Activated CD8-positive, alpha-beta memory T cell treated with anti-CD3 and anti-CD28 coated beads, Interleukin-2, amount 10 ng/mL, durations not matched to agents 7 days and 5 days (primary cell): ENCODE measurements at places on chromosomes 4 and X. TPM values are rescaled to one million over a fixed set of nuclear protein-coding genes. Genes with fewer than 3 reads are reported as not detected.

Gene FSTL5
- total RNA-seq, result not detected

Gene TCEAL7
- not detected for total RNA-seq

Gene BTC
- not detected for total RNA-seq

Gene CENPVL2
- not detected for total RNA-seq

GRCh38 chr4:139596034-139596683, 40.1 kb upstream of the SETD7 start:
- peaks cover 6% of the 10 kb centered on the region for H3K4me1 ChIP-seq
- no peak overlapping the region for H3K4me3 ChIP-seq
- H3K27ac ChIP-seq, result no peak overlapping the region
- H3K27me3 ChIP-seq, result peaks cover 42% of the 10 kb centered on the region
- no peaks in the 10 kb centered on the region for H3K36me3 ChIP-seq
- no peak for DNase-seq

DNA sequence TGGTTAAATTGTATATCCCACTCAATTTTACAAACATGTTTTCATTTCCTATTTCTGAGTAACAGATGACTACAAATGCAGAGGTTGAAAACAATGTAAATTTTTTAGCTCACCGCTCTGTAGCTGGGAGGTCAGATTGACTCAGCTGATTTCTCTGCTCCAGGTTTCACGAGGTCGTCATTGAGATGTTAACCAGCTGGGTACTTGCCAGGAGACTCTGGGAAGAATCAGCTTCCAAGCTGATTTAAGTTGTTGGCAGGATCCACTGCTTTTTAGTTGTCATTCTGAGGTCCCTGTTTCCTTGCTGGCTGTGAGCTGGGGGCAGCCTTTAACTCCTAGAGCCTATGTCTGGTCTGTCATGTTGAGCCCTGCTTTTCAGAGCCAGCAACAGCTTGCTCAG, 864.3 kb upstream of the AGA start:
- no peak overlapping the region for H3K27ac ChIP-seq
- no peaks in the 10 kb centered on the region for H3K27me3 ChIP-seq
- no peak for DNase-seq

DNA sequence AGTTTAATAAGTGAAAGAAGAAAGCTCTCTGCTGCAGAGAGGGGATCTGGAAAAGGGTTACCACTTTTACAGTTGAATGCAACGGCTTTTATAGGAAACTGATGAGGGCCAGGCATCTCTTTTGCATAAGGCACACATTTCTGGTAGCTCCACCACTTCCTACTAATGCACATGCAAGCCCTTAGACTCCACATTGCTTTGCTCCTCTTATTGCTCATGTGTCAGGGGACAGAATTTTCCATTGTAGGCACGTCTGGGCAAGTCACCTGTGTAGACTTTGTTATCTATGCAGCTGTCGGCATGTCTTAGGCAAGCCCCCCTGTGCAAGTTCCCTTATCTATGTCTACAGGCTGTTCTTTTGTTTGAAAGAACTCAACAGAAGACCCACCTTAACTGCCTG, 294.6 kb upstream of the STS start:
- no peaks in the 10 kb centered on the region for H3K27me3 ChIP-seq
- no peaks in the 10 kb centered on the region for H3K36me3 ChIP-seq
- no peaks in the 10 kb centered on the region for H3K4me1 ChIP-seq
- DNase-seq, result no peak
- no peak overlapping the region for H3K27ac ChIP-seq
- no peak overlapping the region for H3K4me3 ChIP-seq

DNA sequence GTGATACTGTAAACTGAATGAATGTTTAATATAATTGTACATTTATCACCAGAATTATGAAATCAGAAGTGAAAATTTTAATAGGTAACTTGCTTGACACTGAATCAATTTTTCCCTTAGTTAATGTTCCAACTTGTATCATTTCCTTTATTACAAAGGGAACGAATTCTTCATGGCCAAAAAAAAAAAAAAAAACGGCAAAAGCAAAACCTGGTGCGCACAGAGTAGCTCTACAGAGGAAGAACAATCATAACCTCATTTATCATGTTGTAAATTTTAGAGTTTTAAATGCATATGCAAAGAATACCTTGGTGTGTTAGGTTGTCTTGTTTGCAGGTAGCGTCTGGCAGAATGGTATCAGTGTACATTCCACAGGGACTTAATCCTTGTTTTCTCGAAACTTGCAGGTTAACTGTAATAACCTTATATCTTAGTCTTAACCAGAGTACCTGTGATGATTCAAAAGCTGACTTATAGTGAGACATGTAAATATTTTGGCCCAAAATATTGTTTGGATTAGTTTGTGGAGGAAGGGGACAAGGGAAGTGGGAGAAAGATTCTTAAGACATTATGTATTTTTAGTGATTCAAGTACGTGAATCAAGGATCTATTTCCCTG, 70.0 kb downstream of the NPNT start:
- H3K27ac ChIP-seq, result no peak overlapping the region
- H3K27me3 ChIP-seq, result no peaks in the 10 kb centered on the region
- H3K36me3 ChIP-seq, result no peaks in the 10 kb centered on the region

DNA sequence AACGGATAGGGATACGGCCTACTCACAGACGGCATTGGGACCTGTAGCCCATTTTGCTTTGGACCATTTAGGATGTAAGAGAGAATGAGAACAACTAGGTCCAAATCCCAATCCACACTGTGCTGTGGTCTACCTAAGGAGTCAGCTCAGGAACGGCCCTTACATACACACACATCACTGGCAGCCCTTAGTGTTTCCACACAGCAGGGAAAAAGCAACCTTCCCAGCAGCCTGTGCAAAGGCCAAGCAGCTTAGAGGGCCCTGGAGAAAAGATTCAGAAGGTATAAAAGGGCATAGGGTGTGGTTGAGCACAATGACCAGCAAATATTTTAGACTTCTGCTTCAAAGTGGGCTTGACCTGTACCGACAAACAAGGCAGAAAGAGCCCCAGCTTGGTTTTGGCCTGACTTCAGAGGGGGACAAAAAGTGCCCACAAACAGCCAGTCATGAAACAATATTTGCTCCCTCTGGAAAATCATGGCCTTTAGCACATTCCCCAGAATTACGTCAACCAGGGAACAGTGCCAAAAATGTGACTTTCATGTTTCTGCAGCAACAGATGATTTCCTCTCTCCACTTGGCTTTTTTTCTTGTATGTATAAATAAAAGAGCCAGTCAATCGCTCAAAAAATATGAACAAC, 359.5 kb upstream of the FGF16 start:
- no peaks in the 10 kb centered on the region for H3K27me3 ChIP-seq
- H3K4me3 ChIP-seq, result no peak overlapping the region
- no peaks in the 10 kb centered on the region for H3K4me1 ChIP-seq
- no peak overlapping the region for H3K27ac ChIP-seq

DNA sequence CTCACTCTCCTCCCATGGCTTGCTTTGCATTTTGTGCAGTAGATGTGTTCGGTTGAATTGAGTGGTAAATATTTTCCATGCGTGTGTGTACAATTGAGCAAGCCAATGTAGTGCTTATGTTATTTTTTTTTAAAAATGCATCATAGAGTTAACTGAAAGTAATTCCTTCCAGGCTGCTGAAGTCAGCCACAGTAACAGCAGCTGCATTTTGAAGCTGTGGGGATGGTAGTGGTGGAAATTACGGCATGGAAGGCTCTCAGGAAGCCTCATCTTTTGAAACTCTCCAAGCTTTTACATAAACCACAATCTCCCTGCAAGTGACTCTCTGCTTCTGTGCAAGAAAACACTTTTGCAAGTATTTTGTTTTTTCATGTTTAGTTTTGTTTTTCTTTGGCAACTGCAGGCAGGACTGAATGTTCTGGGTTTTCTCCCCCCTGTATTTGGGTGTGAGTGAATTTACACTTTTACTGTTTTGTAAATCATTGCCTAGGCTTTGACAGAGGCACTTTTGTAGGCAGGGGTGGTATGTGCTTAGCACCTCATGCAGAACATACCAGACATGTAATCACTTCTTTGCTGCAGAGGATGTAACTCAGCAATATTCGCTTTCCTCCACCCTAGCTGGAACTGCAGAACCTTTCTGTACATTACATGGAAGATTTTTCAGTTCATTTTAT, 56.2 kb downstream of the LRRC66 start:
- no peaks in the 10 kb centered on the region for H3K4me1 ChIP-seq
- no peak overlapping the region for H3K27ac ChIP-seq
- H3K27me3 ChIP-seq, result no peaks in the 10 kb centered on the region
- no peak overlapping the region for H3K4me3 ChIP-seq
- no peak for DNase-seq

DNA sequence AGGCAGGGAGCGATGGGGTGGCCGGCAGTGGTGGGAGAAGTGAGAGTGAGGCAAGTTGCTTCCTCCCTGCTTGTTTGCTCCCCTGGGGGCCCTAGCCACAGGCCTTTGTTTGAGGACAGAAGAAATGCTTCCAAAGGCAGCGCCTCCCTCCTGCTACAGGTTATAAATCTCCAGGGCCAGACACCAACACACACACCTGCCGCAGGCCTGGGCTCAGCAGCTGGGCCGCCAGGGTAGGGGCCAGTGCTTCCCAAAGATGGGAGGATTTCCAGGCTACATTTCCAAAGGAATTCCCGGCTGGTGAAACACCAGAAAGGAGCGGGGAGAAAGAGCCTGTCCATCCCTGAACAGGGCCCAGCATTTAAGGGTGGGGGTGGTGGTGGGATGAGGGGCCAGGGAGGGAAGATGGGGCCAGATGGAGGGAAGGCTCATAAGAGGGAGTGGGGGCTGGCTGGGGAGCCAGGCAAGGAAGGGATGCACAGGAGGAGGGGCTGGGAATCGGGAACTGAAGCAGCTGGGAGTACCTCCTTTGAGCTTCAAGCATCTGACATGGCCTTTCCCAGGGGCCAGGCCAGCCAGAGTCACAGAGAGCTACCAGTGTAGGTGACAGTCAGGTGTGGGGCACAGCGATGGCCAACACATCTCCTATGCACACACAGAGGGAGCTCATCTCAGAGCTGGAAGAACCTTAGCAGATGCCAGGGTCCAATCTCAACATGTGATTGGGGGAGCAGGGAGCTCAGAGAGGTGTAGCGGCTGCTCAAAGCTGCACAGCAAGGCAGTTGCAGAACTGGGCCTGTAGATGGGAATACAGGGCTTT, 143.9 kb downstream of the PJA1 start:
- H3K27ac ChIP-seq, result no peak overlapping the region
- no peak overlapping the region for H3K4me3 ChIP-seq
- no peaks in the 10 kb centered on the region for H3K27me3 ChIP-seq
- DNase-seq, result no peak
- H3K4me1 ChIP-seq, result no peaks in the 10 kb centered on the region
- no peaks in the 10 kb centered on the region for H3K36me3 ChIP-seq
